Pancreas (tissue), 10 donors: ENCODE measurements at places on chromosomes 6 and 20. TPM values are rescaled to one million over a fixed set of nuclear protein-coding genes. Genes with fewer than 3 reads are reported as not detected.

HLA-DQA1 gene
- 2.4 TPM for total RNA-seq

DNA sequence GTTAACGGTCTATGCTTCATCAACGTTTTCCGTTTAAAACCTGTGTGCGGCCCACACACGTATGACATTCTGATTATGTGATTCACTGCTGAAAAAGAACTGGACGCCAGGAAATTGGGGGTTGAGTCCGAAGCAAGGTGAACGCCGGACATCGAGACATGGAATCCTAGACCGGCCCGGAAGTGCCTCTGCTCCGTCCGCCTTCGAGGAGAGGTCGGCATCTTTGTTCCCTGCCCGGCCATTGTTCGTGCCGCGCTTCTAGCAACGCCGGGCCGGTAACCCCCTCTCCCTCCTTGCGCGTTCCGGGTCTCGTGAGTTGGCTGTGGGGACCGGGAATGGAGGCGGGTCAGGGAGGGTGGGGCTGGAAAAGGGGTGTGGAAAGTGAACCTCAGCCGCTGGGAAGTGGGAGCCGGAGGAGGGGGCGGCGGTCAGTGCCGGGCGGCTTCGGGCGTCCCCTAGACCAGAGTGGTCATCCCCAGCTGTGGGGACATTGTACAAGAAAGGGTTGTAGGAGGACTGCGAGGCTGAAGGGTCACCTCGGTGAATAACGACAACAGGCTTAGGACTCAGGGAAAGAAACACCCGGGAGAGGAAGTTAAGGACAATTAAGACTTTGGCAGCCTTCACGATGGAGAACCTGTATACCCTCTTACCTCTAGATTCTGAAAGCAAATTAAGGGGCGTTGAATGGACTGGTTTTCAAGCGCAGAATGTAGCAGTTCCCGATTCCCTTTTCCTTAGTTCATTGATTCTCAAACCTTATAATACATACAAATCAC, at the start of gene ZSCAN9:
TSS of gene ZSCAN9 (plus strand) at position 220 of the 779 bp plus-strand sequence. CDS start 1,810 bp downstream, outside the sequence.
- DNase-seq: peak; percentile 82

- DNase-seq: no peak
These were observed 183.7 kb upstream of the CEP162 start for GRCh38 chr6:84411060-84411629.

- DNase-seq: no peak
These were observed 226.1 kb downstream of the SOD2 start for GRCh38 chr6:159466926-159467325.

DNA sequence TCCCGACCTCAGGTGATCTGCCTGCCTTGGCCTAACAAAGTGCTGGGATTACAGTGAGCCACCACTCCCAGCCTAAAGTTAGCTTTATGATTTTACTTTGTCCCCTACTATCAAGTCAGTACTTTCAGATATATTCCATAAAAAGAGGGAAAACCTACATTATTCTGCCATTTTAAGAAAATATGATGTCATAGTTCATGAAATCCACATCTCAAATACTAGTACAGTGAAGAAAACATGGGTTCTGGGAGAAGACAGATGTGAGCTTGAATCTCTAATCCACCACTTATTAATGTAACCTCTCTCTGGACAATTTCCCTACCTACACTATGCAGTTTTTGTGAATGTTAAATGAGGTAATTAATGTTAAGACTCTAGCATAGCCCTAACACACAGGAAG, 74.5 kb downstream of the PDE10A start:
- no peak for DNase-seq

GRCh38 chr20:1568163-1568490, 10.6 kb upstream of the SIRPD start:
- DNase-seq: no peak

DNA sequence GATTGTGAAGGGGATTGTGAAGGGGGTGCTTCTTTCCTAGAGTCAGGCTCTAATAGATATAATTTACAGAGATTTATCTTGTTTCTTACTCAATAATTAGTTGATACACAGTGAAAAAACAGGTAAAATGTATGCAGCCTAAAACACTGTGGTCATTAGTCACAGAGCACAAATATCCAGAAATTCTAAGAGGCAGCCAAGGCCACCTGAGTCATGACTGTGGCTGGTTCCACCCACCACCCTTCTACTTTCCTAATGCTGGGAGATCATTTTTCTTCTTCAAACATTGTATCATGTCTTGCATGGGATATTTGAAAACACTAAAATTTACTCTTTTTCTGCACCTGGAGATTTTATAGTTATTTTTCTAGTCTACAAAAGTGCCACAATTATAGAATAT, 181.6 kb downstream of the OTOR start:
- no peak for DNase-seq

DNA sequence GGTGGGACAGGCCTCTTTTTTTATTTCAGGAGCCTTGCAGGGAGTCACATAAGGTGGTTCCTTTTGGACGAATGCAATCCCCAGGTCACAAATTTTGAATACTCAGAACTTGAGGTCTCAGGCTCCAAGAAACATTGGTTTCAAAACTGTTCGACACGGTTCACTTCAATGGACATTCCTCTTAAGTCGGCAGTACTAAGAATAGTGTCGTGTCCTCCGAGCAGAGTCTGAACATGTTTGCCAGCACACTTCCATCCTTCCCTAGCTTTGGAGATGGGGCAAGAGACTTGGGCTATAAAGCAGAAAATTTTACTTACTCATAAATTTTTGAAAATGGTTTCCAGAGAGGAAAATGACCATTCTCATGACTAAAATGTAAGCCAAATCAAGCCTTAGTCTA, 265.4 kb downstream of the THBS2 start:
- no peak for DNase-seq

DNA sequence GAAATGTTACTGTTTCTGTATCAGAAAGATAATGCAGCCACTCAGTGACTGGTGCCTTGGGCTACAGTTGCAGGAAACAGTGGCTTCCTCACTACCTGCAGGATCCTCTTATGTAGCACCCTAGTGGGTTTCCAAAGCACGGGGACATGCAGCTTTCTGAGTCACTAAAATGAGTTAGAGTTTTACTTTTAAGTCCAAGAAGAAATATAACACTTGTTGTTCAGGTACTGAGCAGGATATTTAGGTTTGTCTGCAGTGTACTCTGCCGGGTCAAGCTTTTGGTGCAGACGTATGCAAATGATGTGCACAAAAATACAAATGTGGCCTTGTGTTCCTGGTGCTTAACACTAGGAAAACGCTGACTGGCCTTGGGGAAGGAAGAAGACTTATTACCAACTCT, 22.0 kb downstream of the ACSS1 start:
- no peak for DNase-seq

- no peak for DNase-seq
These were observed 7.4 kb downstream of the ADGRF5 start for GRCh38 chr6:46914279-46914810.

DNA sequence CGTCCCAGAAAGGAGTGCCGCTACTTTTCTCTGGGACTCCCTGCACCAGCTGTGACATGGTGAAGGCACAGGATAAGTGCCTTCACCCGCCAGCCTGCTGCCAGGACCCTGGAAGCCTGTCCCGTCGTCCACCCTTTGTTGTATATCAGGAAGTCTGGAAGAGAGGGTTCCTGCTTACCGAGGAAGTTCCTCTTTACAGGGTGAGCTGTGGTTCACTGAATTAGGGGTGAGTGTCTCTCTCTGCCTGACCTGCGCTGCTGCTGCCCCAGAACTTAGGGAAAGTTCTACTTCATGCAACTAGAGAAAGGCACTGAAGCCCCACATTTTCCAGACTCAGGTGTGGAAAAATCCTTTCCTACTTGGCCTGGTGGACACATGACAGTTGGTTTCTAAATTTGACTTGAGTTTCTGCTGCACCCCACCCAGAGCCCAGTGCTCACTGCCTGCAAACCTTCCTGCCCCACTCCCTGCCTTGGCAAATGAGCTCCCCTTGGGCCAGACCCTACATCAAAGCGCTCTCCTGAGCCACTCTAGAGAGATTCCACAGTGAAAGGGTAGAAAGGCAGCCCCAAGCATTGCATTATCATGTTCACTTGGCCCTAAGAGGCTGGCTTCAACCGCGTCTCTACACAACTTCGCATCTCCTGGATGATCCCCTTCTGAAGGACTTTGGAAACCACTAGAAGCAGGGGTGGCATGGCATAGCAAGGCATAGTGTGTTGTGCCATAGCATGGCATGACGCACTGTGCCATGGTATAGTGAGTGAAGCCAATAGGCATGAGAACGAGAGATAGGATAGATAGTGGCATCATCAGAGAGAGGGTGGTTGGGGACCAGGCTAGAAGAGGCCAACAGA, 215.8 kb upstream of the CDYL start:
- DNase-seq: no peak
